ENCODE measurements at places on chromosomes 1 and 21. TPM values are rescaled to one million over a fixed set of nuclear protein-coding genes. Genes with fewer than 3 reads are reported as not detected.

SERTAD4 gene
- 4.1 TPM for total RNA-seq

FOXO6 gene
- total RNA-seq: 3.4 TPM

CALML6 gene
- not detected for total RNA-seq

ZNF593 gene
- total RNA-seq: 11.6 TPM

SLC45A3 gene
- total RNA-seq: 6.6 TPM

FAM167B gene
- total RNA-seq: 9.1 TPM

LCE1C gene
- not detected for total RNA-seq

GRCh38 chr1:194698908-194699318, 1512.5 kb upstream of the B3GALT2 start:
- no peak for DNase-seq

DNA sequence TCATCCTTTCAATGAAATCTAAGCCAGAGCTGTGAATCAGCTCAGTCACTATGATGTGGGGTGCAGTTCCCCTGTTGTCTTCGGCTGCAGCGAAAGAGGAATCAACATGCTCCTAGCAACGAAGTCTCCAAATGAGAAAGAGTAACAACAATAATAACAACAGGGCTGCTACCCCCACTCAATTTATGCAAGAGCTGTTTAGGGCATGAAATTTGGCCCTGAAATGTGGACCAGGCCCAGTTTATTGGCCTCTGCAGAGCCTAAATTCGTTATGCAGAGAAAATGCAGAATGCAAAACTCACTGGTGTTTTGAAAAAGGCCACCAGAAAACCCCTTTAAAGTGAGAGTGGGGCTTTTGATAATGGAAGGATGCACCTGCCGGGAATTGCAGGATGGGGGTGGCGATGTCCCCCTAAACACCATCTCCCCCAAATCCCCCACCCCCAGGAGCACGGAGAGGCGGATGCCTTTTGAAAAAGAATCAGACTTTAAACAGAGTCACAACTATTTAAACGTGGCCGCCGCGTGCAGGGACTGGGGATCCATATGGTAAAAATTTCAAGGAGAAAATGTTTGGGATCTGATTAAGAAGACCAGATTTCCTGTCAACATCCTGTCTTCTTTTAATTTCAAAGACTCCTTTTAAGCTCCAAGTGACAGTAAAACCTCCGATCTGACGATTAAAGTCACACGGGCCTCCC, 1.9 kb downstream of the RUNX3 start:
- no peak for DNase-seq

GRCh38 chr1:211596418-211597181, 17.6 kb upstream of the SLC30A1 start:
- no peak for DNase-seq

DNA sequence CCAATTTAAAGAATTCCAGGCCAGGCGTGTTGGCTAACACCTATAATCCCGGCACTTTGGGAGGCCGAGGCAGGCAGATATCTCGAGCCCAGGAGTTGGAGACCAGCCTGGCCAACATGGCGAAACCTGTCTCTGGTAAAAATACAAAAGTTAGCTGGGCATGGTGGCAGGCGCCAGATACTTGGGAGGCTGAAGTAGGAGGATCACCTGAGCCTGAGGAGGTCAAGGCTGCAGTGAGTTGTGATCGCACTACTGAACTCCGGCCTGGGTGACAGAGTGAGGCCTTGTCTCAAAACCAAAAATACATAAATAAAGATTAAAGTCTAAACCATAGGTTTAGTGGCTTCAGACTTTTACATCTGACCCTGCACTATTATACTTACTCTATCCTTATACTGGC, 32.4 kb downstream of the BTG3 start:
- no peak for DNase-seq

DNA sequence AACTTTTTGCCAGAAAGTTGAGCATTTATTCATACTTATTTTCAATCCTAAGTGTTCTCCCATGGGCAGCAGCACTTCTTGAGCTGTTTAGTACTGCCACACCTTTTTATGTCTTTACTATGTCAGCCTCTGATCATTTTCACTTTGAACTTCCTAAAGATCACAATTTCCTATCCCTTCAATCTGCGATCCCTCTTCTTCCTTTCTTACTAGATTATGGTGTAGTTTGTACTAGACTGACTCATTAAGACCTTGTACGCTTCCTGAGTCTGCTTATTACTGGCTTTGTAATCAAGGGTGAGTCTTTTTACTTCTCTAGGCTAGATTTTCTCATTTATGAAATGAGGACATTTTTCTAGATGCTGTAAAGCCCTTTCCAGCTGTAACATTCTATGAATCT, 55.1 kb downstream of the LRIG2 start:
- no peak for DNase-seq

GRCh38 chr1:55749975-55750627, 534.9 kb upstream of the USP24 start:
- no peak for DNase-seq

DNA sequence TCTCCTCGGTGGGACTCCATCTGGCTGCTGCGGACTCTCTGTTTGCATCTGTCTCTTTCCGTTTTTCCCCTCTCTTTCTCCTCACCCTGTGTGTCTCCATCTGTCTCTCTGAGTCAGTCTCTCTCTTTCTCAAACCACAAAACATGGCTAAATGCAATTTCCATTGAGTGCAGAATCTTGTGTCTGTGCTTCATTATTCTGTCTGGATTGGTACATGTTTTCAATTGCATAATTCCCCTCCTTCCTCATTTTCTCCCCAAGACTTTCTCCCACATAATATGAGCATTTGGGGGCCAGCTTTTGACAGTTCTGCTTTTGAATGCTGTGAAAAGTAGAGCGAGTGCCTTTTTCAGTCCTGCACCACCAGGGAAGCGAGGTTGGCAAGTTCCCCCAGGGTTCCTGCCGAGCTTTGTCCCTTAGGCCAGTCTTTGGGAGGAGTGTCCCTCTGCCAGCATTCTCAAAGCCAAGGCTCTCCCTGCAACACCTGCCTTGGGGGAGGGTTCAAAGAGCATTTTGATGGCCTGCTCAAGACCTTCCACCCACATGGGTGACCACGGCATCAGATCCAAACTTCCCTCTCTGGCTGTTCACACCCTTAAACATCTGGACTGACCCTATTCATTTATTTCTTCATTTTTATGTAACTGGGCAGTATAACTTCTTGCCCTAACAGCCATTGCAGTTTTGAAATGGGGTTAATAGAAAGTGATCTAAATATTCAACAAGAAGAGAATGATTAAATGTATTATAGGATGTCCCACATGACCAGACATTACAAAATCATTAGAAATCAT, 32.8 kb upstream of the SCMH1 start:
- DNase-seq: no peak

- no peak for DNase-seq
Observed at GRCh38 chr21:17848228-17848627, 29.1 kb upstream of the C21orf91 start.

GRCh38 chr1:246083416-246083815, 423.7 kb downstream of the SMYD3 start:
- no peak for DNase-seq

DNA sequence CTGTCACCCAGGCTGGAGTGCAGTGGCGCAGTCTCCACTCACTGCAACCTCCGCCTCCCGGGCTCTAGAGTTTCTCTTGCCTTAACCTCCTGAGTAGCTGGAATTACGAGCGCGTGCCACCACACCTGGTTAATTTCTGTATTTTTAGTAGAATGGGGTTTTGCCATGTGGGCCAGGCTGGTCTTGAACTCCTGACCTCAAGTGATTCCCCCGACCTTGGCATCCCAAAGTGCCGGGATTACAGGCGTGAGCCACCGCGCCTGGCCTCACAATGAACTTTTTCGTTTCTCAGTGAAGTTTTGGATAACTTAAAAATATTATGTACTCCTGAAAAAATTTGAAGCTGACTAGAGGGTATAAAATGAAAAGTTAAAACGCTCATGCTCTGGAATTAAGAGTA, 59.5 kb downstream of the TBCE start:
- no peak for DNase-seq

DNA sequence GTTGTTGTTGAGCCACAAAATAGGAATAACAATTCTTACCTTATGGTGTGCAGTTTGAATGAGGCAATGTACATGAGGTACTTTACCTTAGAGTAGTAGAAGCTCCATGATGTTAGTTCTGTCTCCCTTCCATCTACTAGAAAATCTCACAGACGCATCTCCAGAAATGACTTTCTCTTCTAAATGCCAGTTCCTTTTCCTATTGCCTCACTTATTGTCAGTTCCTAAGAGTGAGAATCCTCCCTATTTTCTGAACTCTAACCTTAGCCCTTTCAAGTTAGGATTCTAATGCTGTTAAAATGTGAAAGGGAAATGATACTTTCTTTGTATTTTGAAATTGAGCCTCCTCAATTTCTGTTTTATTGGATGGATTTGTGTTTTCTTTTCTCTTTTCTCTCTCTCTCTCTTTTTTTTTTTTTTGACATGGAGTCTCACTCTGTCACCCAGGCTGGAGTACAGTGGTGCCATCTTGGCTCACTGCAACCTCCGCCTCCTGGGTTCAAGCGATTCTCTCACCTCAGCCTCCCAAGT, 18.6 kb upstream of the MAPKAPK2 start:
- no peak for DNase-seq

DNA sequence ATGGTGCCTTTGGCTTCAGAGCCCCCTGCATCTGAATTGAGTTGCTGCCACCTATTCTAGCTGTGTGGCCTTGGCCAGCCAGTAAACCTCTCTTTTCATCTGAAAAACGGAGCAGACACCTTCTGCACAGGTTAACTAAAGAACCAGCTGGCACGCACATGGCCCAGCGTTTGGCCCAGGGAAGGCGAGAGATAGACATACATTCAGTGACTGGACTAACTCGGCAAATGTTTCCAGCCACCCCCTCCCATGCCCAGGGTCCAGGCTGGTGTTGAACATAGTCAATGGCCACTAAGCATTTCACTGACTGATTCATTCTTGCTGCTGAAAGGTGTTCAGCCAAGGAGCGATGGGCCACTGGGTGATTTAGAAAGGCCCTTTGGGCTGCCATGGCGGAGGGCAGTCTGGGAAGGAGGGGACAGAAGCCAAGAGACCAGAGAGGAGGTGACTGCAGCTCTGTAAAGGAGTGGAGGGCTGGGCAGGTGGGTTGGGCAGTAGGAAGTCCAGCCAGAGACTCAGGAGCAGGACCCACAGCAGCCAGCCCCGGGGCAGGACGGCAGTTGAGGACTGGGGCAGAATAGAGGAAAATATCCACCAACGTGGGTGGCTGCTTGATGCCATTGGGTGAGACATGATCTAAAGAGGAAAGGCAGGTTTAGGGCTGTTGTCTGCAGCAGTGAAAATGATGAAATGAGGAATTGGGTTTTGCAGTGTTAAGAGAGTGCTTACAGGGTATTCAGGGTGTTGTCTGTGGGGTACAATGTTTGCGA, 184.3 kb downstream of the HIVEP3 start:
- no peak for DNase-seq

DNA sequence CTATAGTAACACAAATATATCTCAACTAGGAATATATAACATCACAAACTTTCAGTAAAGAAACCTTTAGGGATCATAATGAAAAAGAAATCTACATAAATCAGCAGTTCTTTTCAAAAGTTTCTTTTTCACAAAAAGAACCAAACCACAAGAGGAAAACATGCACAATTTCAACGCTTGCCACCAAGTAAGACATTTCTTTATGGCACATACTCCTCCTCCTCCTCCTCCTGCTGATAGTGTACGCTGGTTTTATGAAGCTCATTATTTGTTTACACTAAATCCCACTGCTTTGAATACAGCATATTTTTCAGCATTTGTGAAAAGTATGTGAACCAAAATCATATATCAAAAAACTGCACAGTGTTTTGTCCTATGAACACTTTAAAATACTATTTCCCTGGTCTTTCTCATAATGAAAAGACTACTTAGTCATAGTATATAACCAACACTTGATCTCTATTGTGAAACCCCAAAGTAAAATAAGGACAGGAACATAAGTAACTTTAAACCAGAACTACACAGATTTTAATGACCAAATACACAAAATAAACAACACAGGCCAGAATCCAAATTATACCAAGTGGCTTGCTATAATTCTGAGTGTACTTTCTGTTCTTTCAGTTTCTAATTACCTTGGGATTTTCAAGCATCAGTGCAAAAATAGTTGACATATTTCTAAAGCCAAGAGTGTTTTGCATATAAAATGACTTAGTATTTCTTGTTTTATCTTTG, 184.2 kb downstream of the EIF4G3 start:
- DNase-seq: no peak

GRCh38 chr1:22516906-22517571, 46.2 kb upstream of the EPHA8 start:
- DNase-seq: no peak

DNA sequence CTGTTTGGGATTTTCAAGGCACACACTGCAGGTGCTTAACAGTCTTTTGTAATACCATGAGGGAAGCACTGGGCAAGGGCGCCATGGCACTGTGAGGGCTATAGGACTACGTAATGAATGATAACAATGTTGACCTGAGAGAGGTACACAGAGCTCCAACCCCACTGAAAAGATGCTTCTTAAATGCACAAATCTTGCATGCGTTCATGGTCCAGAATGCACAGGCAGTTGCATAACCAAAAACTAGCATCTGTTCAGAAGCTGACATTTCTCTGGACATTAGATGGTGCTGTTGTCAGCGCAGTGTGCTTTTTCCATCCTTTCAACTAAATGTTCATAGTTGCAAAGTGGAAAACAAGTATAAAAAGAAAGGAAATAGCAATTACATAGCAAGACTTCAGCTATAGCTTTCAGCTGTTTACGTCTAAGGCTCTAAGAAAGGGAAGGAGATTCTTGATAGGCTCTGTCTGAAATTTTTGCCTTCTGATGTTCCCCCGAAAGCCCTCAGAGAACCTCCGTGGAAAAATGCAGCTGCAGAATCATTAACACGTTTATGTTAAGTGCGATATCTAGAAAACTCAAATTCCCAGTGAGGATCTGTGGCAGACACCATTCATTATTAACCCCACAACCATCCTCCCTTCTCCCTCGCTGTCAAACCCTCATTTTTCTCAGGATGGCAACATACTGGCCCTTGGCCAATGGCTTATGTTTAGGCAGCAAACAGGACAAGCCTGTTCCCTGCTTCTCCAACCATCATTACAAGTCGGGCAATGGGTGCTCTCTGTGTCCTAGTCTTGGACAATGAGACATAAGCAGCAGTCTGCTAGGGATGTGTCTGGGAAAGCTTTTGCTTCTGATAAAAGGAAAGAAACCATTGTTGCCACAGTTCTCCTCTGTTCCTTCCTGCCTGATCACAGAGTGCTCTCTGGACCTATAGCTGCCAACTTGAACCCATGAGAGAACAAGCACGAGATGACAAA, 8.2 kb upstream of the TARBP1 start:
- DNase-seq: no peak

DNA sequence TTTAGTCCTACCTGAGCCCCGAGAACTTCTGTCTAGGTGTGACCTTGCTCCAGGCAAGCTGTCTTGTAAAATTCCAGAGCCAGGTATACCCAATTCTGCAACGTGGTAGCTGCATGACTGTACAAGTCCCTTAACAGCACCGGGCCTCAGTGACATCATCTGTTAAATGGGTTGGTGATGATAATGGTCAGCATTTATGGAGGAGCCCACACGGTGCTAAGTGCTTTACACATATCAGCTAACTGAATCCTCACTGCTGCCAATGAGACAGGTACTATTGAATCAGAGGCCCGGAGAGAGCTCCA, 37.2 kb upstream of the PADI1 start:
- no peak for DNase-seq

GRCh38 chr21:39648879-39649278, 36.1 kb downstream of the B3GALT5 start:
- DNase-seq: no peak
